Neuronal stem cell (in vitro differentiated cells): ENCODE measurements at places on chromosomes 3 and 15.

DNA sequence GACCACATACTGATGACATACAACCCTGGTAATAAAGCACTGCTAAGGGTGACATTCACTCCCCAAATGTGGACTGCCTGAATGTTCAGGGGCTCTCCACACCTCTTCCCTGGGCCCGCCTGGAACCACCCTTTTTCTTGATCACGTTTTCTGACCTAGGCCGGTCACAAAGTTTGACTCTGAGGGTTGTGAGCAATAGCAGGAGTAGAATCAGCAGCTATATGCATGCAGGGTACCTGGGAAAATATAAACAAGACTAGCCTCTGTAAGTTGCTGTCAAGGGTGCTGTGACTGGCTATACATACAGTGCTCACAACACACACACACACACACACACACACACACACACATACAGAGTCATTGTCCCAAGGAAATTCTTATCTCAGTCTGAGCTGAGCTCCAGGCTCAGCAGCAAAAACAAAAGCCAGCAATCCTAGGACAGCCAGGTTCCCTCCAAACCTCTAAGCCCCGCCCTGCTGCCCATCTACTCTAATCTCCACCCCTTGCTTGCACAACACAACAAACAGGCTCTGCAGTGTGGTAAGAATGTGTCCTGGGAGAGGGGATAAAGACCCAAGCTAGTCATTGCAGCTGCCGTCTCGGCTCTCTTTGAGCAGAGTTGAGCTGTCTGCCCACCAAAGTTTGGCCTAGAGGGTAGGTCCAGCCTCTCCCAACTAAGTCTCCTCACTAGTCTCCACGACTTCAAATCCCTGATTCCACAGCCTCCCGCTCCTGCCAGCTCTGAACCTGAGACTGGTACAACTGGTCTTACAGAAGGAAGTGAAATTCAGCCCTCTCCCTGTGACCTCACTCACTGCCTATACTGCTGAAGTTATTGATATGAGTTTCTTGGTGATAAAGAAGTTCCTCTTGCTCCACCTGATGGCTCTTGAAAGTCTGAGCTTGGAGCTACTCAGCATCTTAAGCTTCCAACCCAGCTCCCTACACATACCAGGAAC lies 2.2 kb downstream of the BMF start:
- peaks cover 8% of the 10 kb centered on the region for H3K36me3 ChIP-seq
- H3K4me3 ChIP-seq: no peak overlapping the region
- no peak for DNase-seq
- H3K27me3 ChIP-seq: no peaks in the 10 kb centered on the region
- H3K4me1 ChIP-seq: peaks cover 36% of the 10 kb centered on the region
- H3K27ac ChIP-seq: no peak overlapping the region

GRCh38 chr3:58657036-58657520 lies 9.5 kb downstream of the FAM3D start:
- H3K27ac ChIP-seq: no peak overlapping the region
- peaks cover 1% of the 10 kb centered on the region for H3K27me3 ChIP-seq
- no peak for DNase-seq
- no peak overlapping the region for H3K4me3 ChIP-seq

DNA sequence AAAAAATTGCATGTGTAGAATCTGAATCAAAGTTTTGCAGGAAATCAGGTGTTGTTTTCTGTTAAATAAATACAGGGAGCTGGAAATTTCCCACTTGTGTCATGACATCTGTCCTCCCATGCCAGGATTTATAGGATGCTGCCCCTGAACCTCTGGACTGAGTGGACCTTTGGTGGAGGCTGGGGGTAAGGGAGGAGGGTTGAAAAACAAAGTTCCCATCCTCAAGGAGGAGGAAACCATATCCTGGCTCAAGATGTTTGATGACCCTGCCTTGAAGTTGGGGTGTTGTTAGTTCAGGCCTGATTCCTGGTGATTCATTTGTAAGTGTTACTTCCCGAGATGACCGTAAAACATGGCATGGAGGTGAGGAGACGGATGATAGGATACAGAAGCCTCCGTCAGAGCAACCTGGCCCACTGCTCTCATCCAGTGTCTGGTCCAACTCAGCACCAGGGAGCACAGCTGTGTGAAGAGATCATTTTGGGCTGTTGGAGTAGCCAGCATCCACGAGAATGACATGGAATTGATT lies 223.6 kb downstream of the CACNA2D3 start:
- DNase-seq: no peak
- H3K4me3 ChIP-seq: no peak overlapping the region
- H3K36me3 ChIP-seq: no peaks in the 10 kb centered on the region
- H3K27me3 ChIP-seq: no peaks in the 10 kb centered on the region
- peaks cover 9% of the 10 kb centered on the region for H3K4me1 ChIP-seq

GRCh38 chr3:172142864-172143451 lies 103.6 kb downstream of the FNDC3B start:
- H3K4me1 ChIP-seq: peaks cover 15% of the 10 kb centered on the region
- no peaks in the 10 kb centered on the region for H3K27me3 ChIP-seq

- H3K27me3 ChIP-seq: no peaks in the 10 kb centered on the region
These were observed 42.2 kb downstream of the MRAS start for GRCh38 chr3:138390582-138390932.

DNA sequence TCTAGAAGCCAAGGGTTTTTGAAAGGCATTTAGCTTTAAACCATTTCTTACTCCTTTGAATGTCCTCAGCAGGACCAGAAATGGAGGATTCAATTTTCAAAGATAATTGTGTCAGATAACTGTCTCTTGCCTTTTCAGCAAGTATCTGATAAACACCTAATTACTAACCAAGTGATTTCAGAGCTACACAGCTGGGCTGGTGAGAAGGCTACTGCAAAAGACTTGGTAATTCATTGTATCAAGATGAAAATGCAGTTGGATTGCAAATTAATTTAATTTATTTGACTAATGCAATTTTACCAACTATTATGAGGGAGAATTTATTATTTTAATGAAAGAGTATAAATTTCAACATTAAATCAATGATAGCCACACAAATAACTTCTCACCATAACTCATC lies 165.4 kb downstream of the ROBO1 start:
- DNase-seq: no peak
- no peaks in the 10 kb centered on the region for H3K4me1 ChIP-seq
- H3K36me3 ChIP-seq: no peaks in the 10 kb centered on the region
- no peak overlapping the region for H3K4me3 ChIP-seq

GRCh38 chr3:65094723-65095122 lies 406.9 kb upstream of the ADAMTS9 start:
- H3K4me1 ChIP-seq: no peaks in the 10 kb centered on the region
- no peaks in the 10 kb centered on the region for H3K36me3 ChIP-seq
- H3K4me3 ChIP-seq: no peak overlapping the region
- H3K27me3 ChIP-seq: no peaks in the 10 kb centered on the region
- no peak overlapping the region for H3K27ac ChIP-seq

GRCh38 chr3:71446260-71446659 lies 137.3 kb downstream of the FOXP1 start:
- no peaks in the 10 kb centered on the region for H3K36me3 ChIP-seq
- no peak overlapping the region for H3K4me3 ChIP-seq
- DNase-seq: no peak
- H3K4me1 ChIP-seq: peaks cover 7% of the 10 kb centered on the region
- no peak overlapping the region for H3K27ac ChIP-seq
- no peaks in the 10 kb centered on the region for H3K27me3 ChIP-seq
